ENCODE measurements at places on chromosomes 13 and 19.

DNA sequence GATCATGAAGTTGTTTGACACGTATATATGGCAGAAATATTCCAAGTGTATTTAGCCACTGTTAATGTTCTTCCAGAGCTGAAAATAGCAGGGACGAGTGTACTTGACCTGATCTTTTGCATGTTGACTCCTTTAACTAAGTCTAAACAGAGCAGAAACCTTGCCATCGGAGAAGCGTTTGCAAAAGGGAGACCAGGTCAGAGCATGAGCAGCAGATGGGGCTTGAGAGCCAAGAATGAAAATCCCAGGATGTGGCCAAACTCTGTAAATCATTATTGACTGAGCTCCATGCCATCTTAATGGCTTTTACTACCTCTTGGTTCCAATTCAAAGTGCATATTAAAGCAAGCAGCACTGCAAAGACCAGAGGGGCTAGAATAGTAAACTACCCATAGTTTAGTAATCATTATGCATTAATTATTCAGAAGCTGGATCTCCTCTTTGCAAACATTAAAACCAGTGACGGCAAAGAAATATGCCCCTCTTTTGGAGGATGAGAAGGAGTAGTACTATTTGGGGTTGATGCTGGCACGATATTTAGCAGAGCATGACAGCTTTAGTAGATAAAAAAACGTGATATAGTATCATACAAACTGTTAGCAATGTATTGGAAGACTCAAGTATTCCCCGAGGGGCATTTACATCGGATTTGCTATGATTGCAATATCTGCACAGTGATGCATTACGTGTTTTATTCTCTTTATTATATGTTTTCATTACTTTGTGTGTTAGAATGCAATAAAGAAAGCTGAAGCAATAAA lies 55.7 kb downstream of the FAM216B start:
- DNase-seq = peak; percentile 74

- DNase-seq = no peak
Observed at GRCh38 chr13:110562036-110562597, 595 bp upstream of the RAB20 start.

DNA sequence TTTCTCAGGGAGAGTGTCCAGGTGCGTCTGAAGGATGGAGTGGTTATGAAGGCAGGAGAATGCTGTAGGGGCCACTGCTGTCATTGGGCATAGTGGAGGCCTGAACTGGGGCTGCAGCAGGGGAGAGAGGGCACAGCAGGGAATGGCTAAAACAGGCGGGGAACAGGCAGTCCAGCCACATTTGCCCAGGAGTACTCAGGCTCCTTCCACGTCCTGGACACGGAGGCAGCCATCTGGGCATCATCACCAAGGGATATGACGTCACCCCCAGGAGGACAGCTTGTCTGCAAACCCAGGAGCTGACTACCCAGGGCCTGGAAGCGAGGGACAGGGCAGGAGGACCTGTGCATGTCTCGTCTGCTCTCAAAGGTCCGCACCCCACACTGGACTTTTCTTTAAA lies 22.2 kb downstream of the VSTM2B start:
- DNase-seq = no peak

DNA sequence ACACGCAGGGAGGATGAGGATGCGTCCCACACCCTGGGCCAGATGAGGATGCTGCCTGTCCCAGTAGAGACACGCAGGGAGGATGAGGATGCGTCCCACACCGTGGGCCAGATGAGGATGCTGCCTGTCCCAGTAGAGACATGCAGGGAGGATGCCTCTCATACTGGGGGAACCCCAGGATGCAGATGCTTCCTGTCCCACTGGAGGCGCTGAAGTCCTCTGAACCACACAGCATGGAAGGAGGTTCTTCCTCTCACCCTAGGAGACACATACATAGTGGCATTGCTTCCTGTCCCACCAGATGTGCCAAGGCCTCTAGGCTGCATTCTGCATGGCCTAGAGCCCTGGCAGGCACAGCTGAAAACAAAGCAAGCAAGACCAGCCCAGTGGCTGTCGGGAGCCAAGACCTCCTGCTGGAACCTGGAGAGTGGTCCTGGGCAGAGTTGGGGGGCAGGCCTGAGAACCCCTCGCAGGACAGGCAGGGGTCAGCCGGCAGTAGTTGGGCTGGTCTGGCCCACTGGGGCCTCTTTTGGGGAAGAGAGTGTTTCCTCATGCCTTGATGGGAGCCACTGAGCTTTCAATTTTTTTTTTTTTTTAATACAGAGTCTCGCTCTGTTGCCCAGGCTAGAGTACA lies 4.3 kb downstream of the HPN start:
- no peak for DNase-seq

DNA sequence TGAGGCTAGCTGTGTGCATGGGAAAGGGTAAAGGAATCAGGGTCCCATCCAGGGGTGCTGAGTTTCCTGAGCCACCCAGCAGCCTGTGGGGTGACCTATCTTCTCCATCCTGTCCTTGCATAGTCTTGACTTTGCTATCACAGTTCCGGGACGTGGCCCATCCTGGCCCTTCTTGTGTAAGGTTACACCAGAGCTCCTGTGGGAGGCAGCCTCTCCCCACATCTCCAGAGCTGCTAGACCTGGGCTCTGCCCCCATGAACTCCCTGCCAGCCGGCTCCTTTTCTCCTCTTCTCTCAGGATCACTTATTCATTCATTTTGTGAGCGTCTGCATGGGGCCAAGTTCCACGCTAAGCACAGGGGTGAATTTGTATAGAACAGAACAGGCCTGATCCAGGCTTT lies 238.9 kb downstream of the TSHZ3 start:
- DNase-seq = no peak

DNA sequence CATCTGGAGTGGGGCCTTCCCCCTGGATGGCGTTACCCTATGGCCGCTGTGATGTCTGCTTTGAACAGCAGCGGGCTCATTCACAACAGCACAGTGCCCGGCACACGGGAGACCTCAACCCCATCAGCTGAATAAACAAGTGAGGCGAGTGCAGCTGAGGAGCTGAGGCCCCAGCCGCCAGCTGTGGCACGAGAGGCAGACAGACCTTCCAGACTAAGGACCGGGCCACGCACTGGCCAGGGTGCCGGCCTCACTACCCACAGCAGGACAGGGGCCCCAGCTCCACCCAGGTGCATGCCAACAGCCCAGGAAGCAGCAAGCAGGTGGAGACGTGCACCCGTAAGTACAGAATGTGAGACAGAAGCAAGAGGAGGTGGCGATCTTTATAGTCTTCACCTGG lies 39.6 kb downstream of the STK24 start:
- no peak for DNase-seq

- no peak for DNase-seq
Observed at GRCh38 chr13:34303346-34303745, 485.4 kb downstream of the RFC3 start.

DNA sequence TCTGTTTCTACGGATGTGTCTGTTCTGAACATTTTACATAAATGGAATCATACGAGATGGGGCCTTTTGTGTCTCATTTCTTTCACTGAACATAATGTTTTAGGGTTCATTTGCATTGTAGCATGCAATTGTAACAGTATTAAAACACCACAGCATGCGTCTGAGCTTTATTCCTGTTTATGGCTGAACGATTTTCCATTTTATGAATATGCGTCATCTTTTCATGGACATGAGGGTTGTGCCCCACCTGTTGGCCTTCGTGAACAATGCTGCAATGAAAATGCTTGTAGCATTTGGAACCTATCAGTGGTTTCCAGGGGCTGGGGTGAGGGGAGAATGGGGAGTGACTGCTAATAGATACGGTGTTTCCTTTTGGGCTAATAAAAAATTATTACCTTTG lies 5.1 kb downstream of the OR10H1 start:
- no peak for DNase-seq

DNA sequence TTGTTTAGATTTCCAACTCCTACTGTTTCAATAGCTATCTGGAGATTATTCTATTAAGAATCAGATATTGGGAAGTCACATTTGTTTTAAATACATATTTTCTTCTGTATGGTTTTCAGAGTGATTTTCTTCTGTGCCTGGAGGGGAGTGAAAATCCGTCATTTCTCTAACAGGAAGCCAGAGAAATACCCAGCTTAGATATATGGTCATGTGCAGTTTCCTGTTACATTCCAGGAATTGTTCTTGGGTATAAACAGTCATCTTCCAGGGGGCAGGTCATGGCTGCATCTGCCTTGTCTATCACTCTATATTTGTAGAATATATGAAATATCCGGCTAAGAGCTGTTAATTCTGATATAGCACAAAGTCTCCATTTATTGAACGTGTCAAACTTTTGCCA lies 77.5 kb upstream of the MIR17HG start:
- DNase-seq = no peak

DNA sequence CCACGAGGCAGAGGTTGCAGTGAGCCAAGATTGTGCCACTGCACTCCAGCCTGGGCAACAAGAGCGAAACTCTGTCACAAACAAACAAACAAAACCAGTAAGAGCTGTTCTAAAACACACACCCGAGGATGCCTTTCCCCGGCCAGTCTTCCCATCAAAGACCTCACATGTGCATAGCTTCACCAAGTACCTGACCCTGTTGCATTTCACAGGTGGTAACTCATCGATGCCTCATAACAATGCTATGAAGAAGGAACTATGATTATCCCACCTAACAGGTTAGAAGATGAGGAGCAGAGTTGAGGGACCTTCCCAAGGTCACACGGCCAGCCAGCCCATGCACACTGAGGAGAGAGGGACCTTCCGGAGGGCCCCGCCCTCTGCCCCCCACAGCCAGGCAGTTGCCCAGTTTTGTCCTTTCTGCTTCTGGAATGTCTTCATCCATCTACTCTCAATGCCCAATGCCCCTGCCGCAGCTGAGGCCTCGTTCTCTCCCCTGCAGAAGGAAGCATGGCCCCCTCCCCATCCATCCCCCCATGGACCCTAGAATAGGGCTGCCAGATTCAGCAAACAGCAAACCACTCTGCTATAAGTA lies 16.8 kb upstream of the LENG8 start:
- no peak for DNase-seq

- DNase-seq = no peak
Observed at GRCh38 chr19:4256563-4256962, 9.7 kb downstream of the YJU2 start.

DNA sequence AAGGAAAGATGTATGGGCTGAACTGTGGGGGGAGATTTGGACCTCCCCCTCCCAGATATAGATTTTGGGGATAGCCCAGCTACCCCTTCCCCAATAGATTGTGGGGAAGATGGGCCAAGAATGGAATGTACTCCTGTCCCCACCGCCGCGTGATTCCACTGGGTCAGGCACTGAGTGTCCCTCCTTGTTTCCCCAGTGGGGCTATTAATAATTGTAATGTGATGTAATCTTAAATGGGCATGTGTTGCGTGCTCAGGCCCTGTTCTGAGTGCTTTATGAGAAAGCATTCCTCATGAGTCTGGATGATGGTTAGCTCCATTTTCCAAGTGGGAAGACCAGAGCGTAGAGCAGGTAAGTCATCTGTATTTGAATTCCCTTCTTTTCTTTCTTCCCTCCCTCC lies 1.4 kb downstream of the PSMD8 start:
- no peak for DNase-seq

DNA sequence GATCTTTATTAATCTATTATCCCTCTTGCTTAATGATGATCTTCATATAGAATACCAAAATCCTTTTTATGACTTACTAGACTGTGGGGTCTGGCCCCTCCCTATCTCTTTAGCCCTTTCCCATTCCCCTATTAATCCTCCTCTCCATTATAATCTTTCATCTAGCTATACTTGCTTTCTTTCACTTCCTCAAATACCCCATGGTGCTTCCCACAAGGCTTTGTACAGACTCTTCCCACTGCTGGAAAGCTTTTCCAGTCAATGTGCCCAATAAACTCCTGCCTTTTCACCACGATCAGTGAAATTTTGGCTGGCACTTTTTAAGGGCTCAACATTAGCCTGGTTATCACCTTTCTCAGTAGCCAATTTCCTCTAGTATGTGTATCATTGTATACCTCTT lies 3.2 kb upstream of the EBPL start:
- DNase-seq = no peak

Measured in fibroblast of the conjunctiva (primary cell).